ENCODE measurements at places on chromosomes 2 and 18.

GRCh38 chr2:73998451-73998850 lies 13.7 kb downstream of the TET3 start:
- no peak for DNase-seq

DNA sequence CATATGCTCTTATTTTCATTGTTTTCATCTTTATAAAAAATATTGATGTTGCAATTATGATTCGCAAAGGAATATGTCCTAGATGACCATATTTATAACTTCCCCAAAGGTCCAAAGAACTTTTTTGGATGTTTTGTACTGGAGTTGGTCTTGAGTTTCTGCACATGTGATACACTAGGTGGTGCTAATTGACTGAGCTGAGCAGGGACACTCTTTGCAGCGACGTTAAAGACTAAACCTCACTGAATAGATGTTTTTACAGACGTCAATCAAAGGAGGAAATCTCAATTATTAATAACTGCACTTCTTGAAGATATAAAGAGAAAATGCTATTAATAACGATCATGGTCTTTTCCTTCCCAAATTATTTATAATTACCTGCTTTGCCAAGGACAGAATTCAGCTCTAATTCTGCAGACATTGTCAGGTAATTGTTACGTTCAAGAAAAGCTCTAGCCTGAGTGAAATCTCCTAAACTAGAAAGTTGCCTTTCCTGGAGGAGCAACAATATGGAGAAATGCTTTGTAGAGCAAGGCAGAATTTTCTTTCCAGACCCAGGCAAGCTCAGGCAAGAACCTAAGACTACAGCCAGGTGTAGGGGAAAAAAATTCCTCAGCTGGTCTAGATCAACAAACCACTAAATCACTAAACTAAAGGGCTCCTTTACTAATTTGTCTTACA lies 119.3 kb upstream of the RBBP8 start:
- peak; percentile 49 for DNase-seq

DNA sequence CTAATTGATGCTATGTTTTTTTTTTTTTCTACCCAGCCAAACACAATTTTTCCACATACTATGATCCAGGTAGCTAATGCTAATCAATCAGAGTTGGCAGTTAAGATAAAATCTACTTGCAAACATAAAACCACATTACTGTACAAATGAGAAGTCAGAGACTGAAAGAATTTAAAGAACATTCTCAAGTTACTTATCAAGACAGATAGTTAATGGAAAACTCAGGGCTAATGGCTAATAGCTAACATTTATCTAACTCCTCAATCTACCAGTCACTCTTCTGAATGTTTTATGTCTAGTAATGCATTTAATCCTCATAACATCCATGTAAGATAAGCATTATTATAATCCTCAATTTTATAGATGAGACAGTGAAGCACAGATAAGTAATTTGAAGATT lies 537.6 kb upstream of the SETBP1 start:
- DNase-seq: no peak

GRCh38 chr2:217568289-217568971 lies 434.4 kb downstream of the TNS1 start:
- peak; percentile 77 for DNase-seq

- no peak for DNase-seq
These were observed 16.0 kb downstream of the TET3 start for GRCh38 chr2:74000666-74001065.

DNA sequence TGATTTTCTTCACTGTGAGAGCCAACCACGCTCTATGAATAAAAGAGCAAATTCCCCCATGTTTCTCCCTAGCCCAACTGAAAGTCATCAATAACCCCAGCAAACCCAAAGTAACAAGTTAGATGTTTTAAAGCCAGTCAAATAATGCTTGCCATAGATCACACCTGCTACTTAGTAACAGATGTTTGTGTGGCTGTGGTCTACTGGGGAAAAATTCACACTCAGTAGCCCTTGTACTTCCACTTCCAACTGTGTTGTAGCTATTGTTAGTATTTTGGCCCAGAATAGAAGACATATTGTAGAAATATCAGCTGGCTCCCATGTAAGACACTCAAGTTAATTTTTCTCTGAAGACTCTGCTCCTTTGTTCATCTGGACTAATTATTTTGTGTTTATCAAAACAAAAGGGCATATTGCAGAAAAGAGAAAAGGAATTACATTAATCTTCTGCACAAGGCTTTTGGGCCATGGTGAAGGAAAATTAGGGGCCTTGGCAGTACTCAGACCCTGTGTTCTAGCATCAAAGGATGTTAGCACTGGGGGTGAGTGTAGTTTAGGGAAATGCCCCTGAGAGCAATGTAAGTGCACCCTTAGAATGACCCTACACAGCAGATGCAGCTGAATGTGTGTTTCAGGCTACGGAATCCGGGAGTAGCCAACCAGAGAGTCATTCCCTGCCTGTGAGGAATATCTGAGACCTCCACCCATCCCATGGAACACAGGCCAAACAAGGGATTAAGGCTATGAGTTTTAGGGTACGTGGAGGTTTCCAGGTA lies 521.9 kb downstream of the EPHA4 start:
- no peak for DNase-seq

GRCh38 chr2:71665168-71666093 lies 212.1 kb downstream of the DYSF start:
- no peak for DNase-seq

GRCh38 chr2:23537991-23538390 lies 153.0 kb downstream of the KLHL29 start:
- DNase-seq: no peak

DNA sequence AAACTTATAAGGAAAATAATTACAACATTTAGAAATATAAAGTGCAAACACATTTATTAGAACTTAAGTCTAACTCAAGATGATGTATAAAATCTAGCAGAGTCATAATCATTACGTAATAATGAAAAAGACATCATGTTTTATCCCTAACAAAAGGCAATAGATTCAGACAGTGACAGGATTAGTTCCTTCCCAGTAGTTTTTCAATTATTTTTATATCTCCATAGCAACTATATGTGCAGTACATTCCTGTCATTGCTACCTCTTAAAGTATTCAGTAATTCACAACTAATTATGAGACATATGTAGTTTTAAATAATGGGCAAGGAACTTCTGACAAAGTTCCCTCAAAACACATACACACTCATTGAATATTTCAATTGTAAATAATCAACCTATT lies 687.9 kb downstream of the CCDC85A start:
- DNase-seq: no peak

GRCh38 chr2:160507464-160507863 lies 13.9 kb upstream of the RBMS1 start:
- no peak for DNase-seq
